ENCODE measurements at places on chromosomes 7 and 10. TPM values are rescaled to one million over a fixed set of nuclear protein-coding genes. Genes with fewer than 3 reads are reported as not detected.

Gene SPDYE2B
- not detected for total RNA-seq

Gene CPA2
- not detected for total RNA-seq

Gene ANKRD7
- total RNA-seq: 4.4 TPM

Gene SPDYE16
- 1.2 TPM for total RNA-seq

Gene GHRHR
- total RNA-seq: not detected

Gene OR2A5
- not detected for total RNA-seq

Gene SLC18A2
- total RNA-seq: 7.0 TPM

Gene NOS3
- 7.9 TPM for total RNA-seq

Gene UTF1
- not detected for total RNA-seq

Gene RET
- 4.5 TPM for total RNA-seq

Gene ERVW-1
- not detected for total RNA-seq

Gene NKX6-2
- total RNA-seq: not detected

Gene PTPN20
- total RNA-seq: 10.0 TPM

Gene FFAR4
- total RNA-seq: not detected

Gene CPA4
- 3.6 TPM for total RNA-seq

Gene CAPZA2
- 164 TPM for total RNA-seq

Gene CD36
- total RNA-seq: 89.8 TPM

Gene PKD2L1
- 0.16 TPM for total RNA-seq

Gene DNAAF5
- 24.9 TPM for total RNA-seq

Gene COPS6
- 53.1 TPM for total RNA-seq

Gene C10orf143
- 0.71 TPM for total RNA-seq

Gene DOCK1
- 77.0 TPM for total RNA-seq

Gene RBM17
- total RNA-seq: 86.9 TPM

Gene CYP2C9
- total RNA-seq: 1.5 TPM

Gene C10orf62
- total RNA-seq: not detected

Gene ZCWPW1
- total RNA-seq: 2.9 TPM

Gene OR13A1
- not detected for total RNA-seq

Gene GIMAP2
- total RNA-seq: 7.6 TPM

Gene C10orf67
- 0.11 TPM for total RNA-seq

Gene SORCS3
- total RNA-seq: 3.6 TPM

Gene ACSM6
- total RNA-seq: not detected

Gene SPDYE11
- total RNA-seq: not detected

Gene LIPM
- total RNA-seq: not detected

Gene PDE1C
- 60.9 TPM for total RNA-seq

Gene CPVL
- 7.9 TPM for total RNA-seq

Gene RBM20
- total RNA-seq: 2.7 TPM

Gene CTAGE15
- total RNA-seq: 1.8 TPM

Gene GRK5
- 18.7 TPM for total RNA-seq

Gene KCNMA1
- 114 TPM for total RNA-seq

Gene TEX47
- total RNA-seq: not detected

Gene ABCB4
- total RNA-seq: 4.6 TPM

Gene PPIA
- 863 TPM for total RNA-seq

Gene ANKRD30A
- not detected for total RNA-seq

Gene TMEM139
- 3.6 TPM for total RNA-seq

Gene ANKRD16
- 15.1 TPM for total RNA-seq

Gene LRRC17
- 46.9 TPM for total RNA-seq

Gene TCTN3
- 31.3 TPM for total RNA-seq

Gene MRLN
- total RNA-seq: 23.1 TPM

Gene CLDN15
- total RNA-seq: 5.8 TPM

Gene C10orf90
- total RNA-seq: 1.5 TPM
